ENCODE measurements at places on chromosomes 2 and 18.

DNA sequence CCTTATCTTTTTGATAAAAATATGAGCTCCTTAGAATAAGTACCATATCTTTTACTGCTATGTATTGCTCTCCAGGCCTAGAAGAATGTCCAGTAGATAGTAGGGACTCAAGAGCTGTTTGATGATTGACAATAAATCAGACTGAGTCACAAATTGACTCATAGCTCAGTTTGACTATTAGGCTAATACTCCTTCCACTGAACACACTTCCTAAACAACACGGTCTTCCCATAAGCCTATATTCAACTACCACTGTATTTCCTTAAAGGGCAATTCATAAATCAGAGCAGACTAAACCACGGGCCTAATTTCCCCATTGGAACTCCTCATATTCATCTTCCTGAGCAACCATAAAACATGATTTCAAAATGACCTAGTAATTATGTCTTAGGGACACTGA is 258.5 kb downstream of the ALK start:
- DNase-seq: no peak

- DNase-seq: no peak
Measured at GRCh38 chr2:216183462-216183861, 74.3 kb downstream of the XRCC5 start.

DNA sequence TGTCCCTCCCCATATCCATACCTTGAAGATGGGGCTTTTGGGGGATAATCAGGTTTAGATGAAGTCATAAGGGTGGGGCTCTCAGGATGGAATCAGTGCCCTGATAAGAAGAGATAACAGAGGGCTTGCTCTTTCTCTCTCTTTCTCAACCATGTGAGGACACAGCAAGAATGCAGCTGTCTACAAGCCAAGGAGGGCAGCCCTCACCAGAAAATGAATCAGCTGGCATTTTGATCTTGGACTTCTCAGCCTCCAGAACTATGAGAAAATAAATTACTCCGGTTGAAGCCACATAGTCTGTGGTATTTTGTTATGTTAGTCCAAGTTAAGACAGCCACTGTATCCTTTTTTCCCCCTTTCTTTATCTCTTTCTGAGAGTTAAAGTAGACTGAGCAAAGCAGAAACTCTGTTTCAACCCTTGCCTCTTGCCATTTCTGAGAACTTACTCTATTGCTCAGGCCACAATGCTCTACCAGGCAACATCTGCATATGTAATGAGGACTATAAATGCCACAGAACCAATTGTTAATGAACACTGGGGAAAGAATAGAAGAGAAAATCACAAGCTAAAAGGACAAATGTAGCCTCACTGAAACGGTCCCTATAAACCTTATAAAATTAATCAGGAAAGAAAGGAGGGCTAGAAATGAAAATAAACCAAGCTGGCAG is 56.9 kb downstream of the SRBD1 start:
- no peak for DNase-seq

GRCh38 chr18:24543795-24544498 is 83.5 kb downstream of the HRH4 start:
- peak; percentile 42 for DNase-seq

DNA sequence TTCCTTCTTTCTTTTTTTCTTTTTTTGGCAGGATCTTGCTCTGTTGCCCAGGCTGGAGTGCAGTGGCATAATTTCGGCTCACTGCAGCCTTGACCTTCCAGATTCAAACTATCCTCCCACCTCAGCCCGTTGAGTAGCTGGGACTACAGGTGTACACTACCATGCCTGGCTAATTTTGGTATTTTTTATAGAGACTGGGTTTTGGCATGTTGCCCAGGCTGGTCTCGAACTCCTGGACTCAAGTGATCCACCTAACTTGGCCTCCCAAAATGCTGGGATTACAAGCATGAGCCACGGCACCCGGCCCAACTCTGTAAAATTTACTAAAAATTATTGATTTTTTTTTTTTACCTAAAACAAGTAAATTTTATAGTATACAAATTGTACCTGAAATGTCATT is 360.8 kb downstream of the ALK start:
- no peak for DNase-seq

GRCh38 chr2:104786821-104787220 is 67.1 kb upstream of the POU3F3 start:
- no peak for DNase-seq

DNA sequence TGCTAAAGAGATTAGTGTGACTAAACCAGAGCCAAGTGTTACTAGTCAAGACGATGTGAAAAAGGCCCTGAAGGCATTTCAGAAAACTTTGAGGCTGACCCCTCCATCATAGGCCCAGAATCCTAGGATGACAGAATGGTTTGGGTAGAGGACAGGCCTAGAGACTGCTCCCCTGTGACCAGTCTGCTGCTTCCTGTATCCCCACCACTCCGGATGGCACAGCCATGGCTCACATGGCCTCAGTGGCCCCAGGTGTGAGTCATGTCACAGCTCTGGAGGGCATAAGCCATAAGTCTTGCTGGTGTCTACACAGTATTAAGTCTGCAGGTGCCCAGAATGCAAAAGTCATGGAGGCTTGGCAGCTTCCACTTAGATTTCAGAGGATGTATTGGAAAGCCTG is 12.4 kb upstream of the STAT1 start:
- no peak for DNase-seq

DNA sequence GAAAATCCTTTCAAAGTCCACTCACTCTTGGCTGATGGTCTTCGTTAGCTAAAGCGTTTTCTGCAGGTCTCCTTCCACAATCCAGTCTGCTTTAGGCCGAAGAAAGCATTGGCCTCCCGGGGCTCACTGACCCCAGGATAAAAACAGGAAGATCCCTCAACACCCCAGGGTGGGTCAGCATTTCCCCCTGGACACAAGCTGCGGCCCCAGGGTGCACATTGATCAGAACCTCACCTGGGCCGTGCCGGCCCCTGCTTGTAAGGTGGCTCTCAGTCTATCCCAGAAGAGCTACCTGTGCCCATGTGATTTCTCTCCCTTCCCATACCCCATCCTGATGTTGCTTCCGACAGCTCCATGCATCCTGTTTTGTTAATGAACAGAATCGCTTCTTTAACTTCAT is 113.0 kb upstream of the TPO start:
- DNase-seq: no peak

- DNase-seq: peak; percentile 56
Measured at GRCh38 chr2:197191177-197191939, 119.2 kb downstream of the ANKRD44 start.

DNA sequence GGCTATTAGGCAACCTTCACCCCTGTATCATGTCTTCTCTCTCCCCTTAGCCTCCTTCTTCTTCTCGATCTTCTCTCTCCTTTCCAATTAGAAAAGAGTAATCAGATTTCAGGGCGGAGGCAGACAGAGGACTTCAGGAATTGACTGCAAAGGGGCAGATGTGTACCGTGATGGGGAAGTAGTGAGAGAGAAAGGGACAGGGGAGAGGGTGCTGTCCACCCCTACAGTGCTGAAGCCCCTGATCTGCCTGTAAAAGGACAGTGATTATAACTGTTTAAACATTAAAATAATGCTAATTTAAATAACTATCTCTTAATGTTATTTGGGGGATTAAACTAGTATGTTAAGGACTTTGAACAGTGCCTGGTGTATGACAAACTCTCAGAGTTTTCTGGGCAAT is 178.5 kb downstream of the ACTR3 start:
- DNase-seq: no peak

GRCh38 chr2:160224060-160224459 is 24.0 kb upstream of the ITGB6 start:
- peak; percentile 88 for DNase-seq

GRCh38 chr18:36503477-36503876 is 206.0 kb downstream of the FHOD3 start:
- no peak for DNase-seq

DNA sequence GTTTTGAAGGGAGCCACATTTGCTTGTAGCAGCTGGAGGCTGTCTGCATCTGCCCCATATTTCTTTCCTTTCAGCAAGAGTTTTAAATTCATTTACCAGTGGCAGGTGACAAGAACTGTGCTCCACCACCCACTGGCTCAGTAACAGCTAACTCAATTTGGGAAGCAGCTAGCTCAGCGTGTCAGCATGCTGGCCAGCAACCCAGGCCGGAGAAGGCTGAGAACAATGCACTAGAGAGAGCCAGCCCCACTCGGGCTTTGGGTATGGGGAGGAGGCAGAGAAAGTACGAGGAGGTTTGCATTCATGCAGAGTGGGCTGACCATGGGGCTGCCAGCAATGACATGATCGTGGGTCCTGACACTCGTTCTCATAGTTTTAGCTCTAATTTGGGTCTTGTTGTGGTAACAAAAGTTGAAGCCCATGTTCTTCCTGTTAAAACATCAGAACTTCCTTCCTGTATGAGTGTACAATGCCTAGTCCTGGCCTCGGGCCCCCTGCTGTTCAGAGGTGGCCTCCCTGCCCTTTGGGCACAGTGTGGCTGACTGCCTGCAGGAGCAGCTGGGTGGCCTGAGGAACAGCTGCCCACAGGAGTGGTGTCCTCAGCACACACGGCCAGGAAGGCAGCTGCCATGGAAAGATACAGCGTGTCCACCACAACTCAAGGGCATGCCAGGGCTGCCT is 23.0 kb downstream of the CDC42EP3 start:
- DNase-seq: no peak

All from LoVo (cell line).